Stimulated activated CD4-positive, alpha-beta T cell treated with anti-CD3 and anti-CD28 coated beads, TNF-alpha, amount 100 ng/mL, for 1 hour (primary cell): ENCODE measurements at places on chromosomes 7 and 10.

DNA sequence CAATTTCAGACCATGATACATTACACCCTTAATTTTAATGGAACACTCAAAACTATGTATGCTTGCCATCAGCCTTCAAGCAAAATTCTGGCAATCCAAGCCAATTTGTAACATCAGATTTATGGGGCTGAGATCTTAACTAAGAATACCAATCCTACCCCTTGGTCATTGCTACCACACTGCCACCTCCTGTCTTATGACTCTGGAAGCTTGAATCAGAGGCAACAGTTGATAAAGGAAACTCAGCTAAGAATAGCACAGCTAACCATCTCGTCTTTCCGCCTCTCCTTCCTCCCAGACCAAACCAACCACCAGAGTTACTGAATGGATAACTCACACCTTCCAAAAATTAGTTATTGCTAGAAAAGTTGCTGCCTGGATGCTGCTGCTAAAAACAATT, 7.4 kb downstream of the IGF2BP3 start:
- no peak for DNase-seq

GRCh38 chr7:113282875-113283274, 164.5 kb upstream of the SMIM30 start:
- DNase-seq = no peak

DNA sequence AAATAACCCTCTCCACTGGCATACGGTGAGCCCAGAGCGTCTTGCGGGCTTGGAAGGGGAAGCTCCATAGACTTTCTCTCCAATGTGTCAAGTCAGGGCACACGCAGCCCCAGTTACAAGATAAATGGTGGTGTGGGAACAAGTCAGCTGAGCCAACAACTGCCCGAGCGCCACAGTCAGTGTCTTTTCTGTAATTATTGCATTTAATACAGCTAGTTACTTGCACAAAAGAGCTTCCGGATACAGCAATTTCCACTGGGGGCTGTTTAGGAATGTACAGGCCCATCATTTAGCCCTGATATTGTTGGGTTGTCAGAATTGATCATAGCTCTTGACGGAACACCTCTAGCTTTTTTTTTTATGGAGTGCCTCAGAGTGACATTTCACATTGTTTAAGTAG, 193.5 kb upstream of the SP8 start:
- no peak for DNase-seq

DNA sequence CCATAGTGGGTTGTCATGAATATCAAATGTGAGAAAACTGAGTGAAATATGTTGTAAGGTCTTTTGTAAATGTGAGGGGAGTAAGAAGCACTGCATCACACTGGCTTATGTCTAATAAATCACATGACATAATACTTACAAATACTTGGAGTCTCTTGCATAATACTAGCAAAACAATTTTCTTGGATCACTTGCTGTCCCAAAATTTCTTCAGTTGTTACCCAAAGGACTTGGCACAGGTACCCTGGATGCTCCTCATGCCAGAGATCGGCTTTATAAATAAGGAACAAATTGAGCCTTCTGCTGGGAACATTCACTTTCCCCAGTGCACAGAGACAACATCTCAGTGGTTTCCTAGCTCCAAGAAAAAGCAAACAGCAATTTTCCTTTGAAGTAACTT, 5.0 kb upstream of the LRIT2 start:
- no peak for DNase-seq

GRCh38 chr10:114180937-114181336, 1.8 kb downstream of the TDRD1 start:
- no peak for DNase-seq
